RKO (cell line): ENCODE measurements at places on chromosomes 2 and 18.
A peak's percentile ranks its signal among the peaks of the same experiment; 100 is the strongest.

GRCh38 chr2:150214626-150215025 lies 272.8 kb downstream of the RND3 start:
- no peak for DNase-seq

GRCh38 chr18:75757951-75758350 lies 330.4 kb upstream of the SMIM21 start:
- DNase-seq: no peak

DNA sequence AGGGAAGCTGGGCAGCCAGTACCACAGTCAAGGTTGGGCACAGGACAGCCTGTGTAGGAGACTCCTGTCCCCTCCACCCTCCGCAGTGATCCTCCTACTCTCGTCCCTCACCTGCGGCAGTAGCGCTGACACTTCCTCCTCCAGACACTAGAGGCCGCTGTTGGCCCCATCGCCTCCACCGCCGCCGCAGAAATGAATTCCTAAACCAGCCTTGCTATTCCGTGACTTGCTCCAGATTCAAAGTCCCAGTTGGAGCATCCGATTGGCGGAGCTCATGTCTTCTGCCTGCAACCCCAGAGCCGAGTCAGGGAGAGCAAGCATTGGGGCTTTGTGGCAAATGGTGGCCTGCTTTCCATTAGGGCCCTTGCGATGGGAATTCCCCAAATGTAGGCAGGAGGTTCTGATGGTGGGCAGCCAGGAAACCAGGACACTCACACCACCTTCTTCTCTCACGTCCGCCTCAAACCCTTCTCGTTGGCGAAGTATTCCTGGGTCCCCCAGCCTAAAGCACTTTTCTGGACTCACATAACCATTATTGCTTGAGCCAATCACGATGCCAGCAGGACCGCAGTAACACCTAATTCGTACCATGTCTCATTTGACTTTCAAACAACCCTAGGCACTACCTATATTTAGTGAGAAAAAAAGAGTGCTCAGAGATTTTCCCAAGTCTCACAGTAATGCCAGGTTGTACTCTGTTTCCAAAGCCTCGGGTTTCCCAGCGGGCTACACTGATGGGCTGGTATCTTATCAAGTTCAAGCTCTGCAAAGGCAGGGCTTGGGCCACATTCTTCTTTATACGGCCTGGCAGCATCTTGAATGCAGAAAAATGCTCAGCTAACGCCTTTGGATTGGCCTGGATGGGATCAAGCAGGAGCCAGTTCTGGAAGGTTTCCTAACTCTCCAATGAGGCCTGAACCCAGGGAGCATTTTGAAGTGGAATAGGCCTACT lies 1.2 kb upstream of the DNAJB2 start:
- DNase-seq: peak; percentile 82

- DNase-seq: no peak
Observed at GRCh38 chr18:58382446-58382845, 246.4 kb downstream of the ALPK2 start.

- no peak for DNase-seq
Observed at GRCh38 chr2:207395535-207396251, 134.1 kb upstream of the CREB1 start.

GRCh38 chr2:3316456-3317276 lies 61.0 kb downstream of the EIPR1 start:
- DNase-seq: no peak

GRCh38 chr2:142678164-142678563 lies 199.3 kb upstream of the KYNU start:
- DNase-seq: no peak

DNA sequence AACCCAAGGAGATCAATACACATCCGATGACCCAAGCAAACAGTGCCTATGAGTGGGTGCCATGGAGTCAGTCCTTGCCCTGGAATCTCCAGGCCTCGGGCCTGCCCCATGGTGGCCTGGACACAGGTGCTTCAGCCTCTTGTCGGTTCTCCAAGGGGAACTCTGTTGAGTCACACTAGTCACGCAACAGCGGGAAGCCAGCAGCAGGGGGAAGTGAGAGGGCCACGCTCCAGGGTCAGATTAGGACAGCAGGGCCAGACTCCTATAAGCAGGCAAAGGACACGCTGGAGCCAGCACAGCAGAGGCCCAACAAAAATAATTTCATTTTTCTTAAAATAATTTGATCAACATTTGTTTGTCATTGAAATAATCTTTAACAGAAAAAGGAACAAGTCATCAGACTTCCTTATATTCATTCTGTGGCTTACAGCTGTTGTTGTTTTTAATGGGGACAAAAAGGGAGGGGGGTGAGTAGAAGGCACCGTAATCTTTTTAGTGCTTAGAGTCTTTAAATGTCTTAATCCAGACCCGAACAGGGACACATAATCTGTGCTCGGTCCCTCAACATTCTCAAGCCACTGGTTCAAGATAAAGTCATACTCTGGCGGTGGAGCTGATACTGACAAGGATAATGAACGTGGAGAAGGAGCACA lies 16.4 kb upstream of the ARMC9 start:
- DNase-seq: peak; percentile 20

GRCh38 chr2:241967467-241968144 lies 98.1 kb downstream of the RTP5 start:
- DNase-seq: no peak

GRCh38 chr2:17662723-17663122 lies 90.9 kb downstream of the SMC6 start:
- DNase-seq: no peak

GRCh38 chr2:176814274-176814673 lies 398.3 kb upstream of the HNRNPA3 start:
- no peak for DNase-seq

DNA sequence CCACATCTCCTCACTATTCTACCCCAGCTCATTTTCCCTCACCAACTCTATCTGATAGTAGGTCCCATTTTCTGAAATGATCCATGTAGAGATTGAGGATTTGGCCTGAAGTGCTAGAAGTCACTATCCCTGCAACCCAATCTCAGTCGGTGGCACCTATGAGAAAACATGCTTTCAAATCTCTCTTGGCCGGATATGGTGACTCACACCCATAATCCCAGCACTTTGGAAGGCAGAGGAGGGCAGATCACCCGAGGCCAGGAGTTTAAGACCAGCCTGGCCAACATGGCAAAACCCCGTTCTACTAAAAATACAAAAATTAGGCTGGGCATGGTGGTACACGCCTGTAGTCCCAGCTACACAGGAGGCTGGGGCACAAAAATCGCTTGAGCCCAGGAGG lies 19.1 kb upstream of the MARCHF4 start:
- DNase-seq: peak; percentile 62

DNA sequence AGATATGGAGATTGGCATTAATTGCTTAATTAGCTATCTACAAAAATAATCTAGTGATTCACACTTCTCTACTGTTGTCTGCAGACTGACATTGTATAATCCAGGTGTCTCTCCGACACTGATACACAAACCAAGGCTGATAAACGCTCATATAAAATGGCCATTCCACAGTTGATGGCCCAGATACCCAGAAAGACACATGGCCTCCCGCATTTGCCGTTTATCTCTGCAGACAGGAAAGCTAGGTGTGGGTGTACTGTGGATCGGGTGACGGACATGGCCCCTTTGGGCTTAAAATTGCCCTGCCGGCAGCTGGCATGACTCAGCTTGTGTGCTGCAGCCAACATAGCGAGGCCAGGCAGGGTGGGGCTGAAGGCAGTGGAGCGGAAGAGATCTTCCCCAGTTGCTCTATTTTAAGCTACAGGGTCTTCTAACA lies 18.5 kb downstream of the PMAIP1 start:
- peak; percentile 41 for DNase-seq

DNA sequence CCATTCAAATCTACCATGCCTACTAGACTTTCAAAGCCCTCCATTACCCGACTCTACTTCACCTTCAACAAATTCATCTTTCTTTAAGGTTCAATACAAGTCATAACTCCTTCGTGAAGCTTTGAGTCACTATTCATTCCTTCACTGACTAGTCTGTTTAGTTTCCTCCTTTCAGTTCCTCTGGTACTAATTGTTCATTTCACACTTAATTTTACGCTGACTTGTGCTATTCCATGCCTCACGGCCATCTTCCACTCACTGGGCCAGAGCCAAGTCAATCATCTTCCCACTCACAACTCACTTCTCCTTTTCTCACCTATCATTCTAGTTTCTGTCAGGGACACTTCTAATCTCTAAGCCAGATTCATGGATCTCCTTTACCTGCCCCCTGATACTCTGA lies 136.2 kb downstream of the MTX2 start:
- no peak for DNase-seq

DNA sequence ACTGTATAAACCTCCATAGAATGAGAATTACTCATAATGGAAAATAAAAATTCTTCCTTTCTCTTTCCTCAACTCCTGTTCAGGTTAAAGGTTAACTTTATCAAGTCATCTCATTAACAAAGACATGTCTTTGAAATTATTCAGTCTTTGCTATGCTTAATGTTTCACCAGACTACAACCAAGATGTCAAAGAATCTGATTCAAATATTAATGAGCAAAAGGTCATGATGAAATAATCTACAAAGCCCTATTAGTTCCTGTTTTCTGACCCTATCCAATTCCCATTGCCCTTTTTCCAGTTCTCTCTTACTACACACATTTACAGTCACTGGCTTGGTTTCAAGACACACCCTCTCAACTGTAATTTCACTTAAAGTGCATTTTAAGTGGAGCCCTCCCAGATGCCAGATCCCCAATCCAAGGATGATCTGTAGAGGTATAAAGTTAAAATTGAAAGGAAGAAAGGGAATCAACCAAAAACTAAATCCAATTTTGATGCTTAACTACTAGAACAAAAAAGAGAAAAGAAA lies 246.9 kb upstream of the CYP26B1 start:
- no peak for DNase-seq

- DNase-seq: no peak
Observed at GRCh38 chr2:217995731-217996231, 7.0 kb downstream of the TNS1 start.

- DNase-seq: no peak
Observed at GRCh38 chr2:146721486-146721885, 1123.3 kb upstream of the ACVR2A start.

DNA sequence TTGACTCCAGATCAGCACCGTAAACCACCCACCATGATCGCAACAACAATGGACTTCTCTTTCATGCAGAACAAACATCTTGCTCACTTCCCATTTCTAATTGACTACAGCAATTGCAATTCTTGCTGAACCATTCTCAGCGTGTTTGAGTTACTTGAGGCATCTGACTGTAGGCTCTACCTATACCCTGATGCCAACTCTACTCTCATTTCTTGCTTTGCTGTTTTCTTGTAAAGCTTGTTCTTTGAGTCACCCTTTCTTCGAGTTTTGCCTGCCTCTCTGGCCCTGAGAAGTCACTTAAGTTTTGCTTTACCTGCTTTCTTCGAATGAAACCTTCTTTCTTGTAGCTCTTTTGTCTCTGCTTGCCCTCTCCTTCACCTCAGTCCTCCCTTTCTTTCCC lies 160.5 kb upstream of the RND3 start:
- no peak for DNase-seq

DNA sequence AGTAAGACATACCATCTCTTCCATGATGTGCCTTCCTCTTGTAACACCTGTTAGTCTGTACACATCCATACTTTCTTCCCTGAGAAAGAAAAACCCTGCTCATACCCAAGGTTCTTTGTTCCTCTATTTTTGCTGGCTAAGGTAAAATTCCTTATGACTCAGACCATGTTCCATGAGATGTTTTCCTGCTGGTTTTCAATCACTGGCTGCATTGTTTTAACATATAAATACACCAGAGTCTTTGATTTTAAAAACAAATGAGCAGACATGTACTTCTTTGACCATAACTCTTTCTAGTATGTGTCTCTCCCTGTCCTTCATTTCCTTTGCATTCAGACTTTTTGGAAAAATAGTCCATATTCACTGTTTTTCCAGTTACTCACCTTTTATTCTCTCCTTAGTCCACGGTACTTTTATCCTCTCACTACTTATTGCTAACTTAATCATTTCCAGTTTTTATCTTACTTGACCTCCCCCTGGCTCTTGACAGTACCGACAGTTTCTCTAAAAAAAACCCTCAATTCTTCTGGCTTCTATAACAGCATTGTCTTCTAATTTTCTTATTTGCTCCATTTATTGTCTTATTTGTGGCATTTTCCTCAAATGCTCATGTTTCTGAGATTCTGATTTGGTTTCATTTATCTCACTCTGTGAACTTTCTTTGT lies 4.3 kb downstream of the VAPA start:
- DNase-seq: peak; percentile 25

GRCh38 chr2:232481322-232482140 lies 6.1 kb downstream of the ECEL1 start:
- no peak for DNase-seq

GRCh38 chr2:42089340-42089925 lies 41.6 kb downstream of the PKDCC start:
- DNase-seq: peak; percentile 45

- no peak for DNase-seq
Observed at GRCh38 chr2:225104321-225104720, 62.1 kb upstream of the DOCK10 start.

- no peak for DNase-seq
Observed at GRCh38 chr18:75116809-75117208, 92.1 kb downstream of the PTGR3 start.

- DNase-seq: no peak
Observed at GRCh38 chr2:173631127-173631460, 276.4 kb downstream of the CDCA7 start.

GRCh38 chr2:47062681-47063537 lies 92.2 kb downstream of the STPG4 start:
- DNase-seq: no peak

DNA sequence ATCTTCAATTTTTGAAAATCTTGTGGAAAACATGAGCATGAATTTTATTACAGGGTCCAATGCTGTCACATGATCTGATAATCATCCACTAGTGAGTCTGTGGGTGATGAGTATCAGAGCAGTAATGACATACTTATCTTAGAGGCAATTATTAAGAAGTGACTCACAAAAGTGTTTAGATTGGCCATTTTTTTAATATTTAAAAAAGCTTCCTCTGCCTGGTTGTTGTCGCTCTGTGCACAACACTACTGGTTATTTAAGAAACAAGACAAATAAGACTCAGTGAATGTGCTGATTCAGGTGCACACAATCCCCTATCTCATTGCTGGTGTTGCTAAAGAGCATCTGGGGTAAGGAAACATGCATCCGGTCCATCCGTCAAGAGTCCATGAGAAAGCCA lies 665.8 kb upstream of the ZEB2 start:
- DNase-seq: no peak

- no peak for DNase-seq
Observed at GRCh38 chr18:41538751-41539150, 416.3 kb upstream of the PIK3C3 start.

- no peak for DNase-seq
Observed at GRCh38 chr2:41936771-41937463, 110.9 kb upstream of the PKDCC start.
